Activated CD4-positive, alpha-beta T cell treated with anti-CD3 and anti-CD28 coated beads, Interleukin-2, amount 10 ng/mL, durations not matched to agents 7 days and 5 days (primary cell): ENCODE measurements at places on chromosomes 16 and 17. TPM values are rescaled to one million over a fixed set of nuclear protein-coding genes. Genes with fewer than 3 reads are reported as not detected.

OGFOD3 gene
- total RNA-seq: 23.8 TPM

STAT3 gene
- 114 TPM for total RNA-seq

ZNF598 gene
- 56.5 TPM for total RNA-seq

FOXL1 gene
- total RNA-seq: not detected

ADAM11 gene
- total RNA-seq: 0.25 TPM

SEPTIN1 gene
- total RNA-seq: 383 TPM

KCNJ16 gene
- total RNA-seq: not detected

DNA sequence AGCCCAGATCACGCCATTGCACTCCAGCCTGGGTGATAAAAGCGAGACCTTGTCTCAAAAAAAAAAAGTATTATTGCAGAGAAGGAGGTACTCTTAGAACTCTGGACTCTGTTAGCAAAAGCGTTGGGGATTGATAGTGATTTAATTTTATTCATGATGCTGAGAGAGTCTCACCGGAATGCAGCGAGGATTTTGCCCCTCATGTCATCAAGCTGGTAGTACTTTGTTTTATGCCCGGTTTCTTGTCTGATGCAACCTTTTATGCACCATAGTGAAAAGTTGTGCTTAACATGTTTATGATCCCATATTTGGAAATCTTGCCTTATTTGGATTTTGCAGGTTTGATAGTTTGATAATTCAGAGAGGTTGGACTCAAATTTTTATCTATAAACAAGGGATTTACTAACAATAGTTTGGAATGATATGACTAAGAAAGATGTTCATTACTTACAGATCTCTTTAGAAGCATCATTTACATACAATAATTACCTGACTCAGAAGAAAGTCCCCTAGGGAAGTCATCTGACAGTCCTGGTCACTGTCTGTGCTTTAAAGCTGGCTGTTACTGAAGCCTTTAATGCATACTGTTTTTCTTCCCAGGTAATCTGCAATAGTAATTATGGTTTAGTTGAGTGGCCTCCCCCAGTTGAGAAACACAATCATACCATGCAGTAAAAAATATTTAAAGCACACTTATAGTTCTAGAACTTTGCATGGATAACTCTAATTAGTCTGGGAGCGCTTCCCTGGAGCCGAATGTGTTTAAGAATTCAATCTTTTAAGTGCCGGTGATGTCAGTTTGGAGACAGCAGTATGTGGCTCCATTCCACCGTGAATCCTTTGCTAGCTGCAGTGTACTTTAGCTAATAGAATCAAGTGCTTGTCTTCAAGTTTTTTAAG, 120.9 kb downstream of the PRKCA start:
- DNase-seq: no peak

- DNase-seq: peak; percentile 46
Measured at GRCh38 chr16:56041556-56042140, 149.6 kb upstream of the GNAO1 start.

DNA sequence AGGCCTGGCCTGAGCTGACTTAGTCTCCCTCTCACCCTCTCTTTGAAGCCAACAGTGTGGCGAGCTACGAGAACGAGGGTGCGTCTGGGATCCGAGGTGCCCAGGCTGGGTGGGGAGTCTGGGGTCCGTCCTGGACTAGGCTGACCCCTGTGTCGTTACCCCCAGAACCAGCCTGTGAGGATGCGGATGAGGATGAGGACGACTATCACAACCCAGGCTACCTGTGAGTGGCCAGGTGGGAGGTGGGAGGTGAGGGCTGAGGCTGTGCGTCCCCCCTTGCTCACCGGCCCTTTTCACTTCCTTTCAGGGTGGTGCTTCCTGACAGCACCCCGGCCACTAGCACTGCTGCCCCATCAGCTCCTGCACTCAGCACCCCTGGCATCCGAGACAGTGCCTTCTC, 1.6 kb downstream of the LAT start:
- no peak for DNase-seq

- DNase-seq: no peak
Measured at GRCh38 chr16:61820398-61820797, 215.8 kb downstream of the CDH8 start.

DNA sequence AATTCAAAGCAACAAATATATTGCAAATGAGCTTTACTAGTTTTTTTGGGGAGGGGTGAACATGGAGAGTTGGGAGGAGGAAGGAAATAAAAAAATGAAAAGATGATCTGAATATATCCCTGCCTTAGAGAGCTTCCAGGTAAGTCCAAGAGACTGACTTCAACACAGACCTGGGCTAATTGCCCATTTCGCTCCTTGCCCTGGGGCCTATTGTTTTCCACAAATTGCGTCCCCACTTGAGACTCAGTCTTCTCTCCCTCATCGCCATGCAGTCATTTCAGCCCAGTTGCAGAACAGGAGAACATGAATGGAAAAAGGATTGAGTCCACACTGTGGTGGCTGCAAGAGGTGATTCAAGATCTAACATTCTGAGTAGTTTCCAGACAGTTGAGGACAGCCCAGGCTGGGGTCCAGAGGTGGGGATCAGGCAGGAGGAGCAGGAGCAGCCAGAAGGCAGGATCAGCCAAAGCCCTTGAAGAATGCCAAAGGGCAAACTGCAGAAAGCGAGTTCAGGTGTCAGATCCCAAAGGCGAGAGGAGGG, 21.6 kb upstream of the TOB1 start:
- no peak for DNase-seq

DNA sequence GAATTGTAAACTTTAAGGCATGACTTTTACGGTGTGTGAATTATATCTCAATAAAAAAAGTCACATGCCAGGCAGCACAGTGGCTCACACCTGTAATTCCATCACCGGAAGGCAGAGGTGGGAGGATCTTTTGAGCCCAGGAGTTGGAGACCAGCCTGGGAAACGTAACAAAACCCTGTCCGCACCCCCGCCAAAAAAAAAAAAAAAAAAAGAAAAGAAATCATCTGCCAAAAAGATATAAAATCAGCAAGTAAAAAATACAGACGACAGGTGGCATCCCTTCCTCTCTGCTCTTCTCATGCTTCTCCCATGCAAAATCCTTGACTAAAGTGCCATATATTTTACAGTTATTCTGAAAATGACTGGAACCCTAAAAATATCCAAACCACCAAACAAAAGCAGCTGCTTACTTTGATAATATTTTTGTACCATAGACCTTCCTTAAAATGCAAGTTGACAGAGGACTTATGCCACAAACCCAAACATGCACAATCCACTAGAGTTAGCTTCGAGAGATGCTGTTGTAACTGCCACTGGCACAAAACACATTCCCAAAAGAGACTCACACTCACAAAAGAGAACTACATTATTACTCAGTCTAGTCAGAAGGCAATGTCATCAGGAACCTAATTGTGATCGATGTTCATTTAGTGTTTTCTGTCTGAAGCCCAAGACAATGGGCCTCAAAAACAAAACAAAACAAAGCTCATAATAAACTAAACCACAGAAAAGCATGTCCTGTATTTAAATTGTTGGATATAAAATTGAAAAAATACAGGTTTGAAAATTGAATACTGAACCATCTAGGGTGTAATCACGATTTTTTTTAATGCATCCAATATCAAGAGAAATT, 2.4 kb downstream of the CRLF3 start:
- DNase-seq: no peak

DNA sequence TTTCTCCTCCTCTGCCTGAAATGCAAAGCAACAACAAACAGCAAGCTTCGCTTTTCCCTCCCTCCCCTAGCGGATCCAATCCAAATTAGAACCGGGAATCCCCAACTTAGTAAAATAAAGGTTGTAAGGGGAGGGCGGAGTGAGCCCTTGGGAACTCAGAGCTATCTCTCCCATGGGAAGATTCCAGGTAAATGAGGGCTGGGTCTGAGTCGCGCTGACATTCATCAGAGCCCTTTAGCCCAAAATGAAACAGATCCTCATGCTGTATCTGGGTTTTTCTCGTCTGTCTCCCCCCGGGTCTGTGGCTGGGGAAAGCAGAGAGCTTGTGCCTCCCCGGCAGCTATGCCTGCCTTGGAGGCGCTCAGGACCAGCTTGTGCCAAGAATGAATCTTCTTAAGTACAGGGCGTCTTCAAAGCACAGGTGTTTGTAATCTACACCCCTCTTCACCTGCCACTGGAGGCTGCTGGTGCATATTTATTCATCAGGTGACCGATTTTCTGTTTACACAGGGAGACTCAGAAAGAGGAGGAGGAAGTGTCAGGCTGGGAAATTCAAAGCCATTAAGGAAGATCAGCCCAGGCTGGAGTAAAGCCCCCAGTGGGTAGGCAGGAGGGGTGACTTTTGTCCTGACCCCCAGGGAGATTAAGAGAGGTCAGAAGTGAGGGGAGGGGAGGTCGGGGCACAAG, 55.0 kb upstream of the GSE1 start:
- no peak for DNase-seq

DNA sequence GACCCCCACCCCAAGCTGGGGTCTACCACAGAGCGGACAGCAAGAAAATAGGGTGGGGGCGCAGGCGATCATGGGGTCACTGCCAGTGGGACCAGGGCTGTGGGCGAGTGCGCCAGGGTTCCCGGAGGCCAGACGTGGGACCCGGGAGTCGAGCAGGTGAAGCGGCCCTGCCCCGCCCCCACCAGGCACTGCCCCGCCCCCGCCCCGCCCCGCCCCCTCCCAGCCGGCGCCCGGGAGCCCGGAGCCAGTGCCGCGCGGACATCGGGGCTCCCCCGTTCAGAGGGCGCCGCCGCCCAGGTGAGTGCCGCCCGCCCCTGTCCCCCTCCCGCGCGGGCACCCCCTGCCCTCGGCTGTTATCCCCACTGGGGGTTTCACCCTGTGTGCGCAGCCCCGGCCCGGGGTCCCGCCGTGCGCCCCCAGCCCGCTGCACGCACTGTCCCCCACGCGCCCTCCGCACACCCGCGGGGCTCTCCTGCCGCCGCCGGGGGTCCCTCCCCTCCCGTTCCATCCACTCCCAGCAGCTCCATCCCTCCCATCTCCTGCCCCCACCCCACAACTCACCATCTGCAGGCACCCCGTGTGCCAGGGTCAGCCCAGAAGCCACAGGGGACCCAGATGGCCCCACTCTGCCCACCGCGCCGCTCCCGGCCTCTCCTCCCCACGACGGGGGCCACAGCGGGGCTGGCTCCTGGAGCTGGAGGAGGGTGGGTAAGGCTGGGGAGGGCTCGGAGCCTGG, at the start of gene SSTR5:
SSTR5 (plus strand) TSS at position 222 of the 736 bp plus-strand sequence. CDS start 6,122 bp downstream, outside the sequence.
- no peak for DNase-seq

- no peak for DNase-seq
Measured at GRCh38 chr17:19258371-19258770, 21.2 kb downstream of the EPN2 start.

DNA sequence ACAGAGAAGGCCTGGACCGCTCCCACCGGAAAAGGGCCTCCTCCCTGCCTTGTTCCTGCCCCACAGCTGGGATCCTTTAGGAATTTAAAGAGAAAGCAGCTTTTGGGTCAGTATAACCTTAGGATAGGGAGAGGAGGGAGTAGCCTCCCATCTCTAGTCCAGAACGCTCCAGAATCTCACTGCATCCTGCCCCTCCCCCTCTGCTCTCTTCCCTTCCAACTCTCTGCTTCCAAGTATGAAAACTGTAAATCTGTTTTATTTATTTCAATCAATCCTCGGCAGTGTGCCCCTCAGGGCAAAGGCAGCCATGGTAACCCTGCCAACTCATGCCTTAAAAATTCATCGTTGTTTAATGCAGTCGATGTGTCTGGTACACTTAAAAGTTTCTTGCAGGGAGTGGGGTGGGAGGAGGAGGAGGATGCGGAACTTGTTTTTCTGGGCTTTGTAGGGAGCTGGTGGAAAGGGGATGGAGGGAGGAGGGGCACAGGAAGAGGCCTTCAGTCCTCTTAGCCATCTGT, 21.2 kb upstream of the MTSS2 start:
- no peak for DNase-seq

DNA sequence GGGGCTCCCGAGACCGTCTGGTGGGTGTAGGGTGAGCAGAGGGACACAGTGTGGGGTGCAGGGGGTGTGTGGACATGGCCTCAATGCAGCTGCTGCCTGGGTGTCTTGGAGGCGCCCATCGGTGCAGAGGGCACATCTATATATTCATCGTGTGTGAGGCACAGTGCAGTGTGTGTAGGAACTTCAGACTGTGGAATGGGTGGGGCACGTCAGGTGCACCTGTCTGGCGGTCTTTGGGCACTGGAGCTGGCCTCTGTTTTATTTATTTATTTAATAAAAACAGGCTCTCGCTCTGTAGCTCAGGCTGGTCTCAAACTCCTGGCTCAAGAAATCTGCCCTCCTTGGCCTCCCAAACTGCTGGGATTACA, 16.8 kb downstream of the LASP1 start:
- no peak for DNase-seq

GRCh38 chr17:10316801-10317542, 55.8 kb downstream of the MYH13 start:
- peak; percentile 48 for DNase-seq

DNA sequence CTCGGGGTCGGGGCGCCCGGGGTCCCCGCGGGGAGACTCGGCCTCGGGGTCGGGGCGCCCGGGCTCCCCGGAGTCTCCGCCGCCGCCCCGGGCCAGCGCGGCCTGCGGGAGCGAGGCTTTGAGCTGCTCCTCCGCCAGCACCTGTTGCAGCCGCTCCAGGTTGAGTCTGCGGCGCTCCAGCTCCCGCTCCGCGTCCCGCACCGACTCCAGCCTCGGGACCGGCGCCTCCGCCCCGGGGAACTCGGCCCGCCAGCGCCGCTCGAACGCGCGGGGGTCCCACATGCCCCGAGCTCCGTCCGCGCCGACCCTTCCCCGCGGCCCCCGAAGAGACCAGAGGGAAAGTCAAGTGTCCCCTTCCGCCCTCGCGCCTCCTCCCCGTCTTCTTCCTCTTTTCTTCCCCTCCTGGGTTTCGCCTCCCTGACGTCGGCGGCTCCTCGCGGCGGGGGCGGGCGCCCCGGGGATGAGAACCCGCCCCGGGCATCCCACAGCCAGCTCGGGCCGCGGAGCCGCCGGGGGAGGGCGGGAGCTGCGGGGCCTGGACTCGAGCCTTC, 40.8 kb upstream of the BHLHA9 start:
- DNase-seq: peak; percentile 36

GRCh38 chr16:30977502-30977901, 7.5 kb upstream of the HSD3B7 start:
- peak; percentile 21 for DNase-seq

- no peak for DNase-seq
Measured at GRCh38 chr16:67780847-67781564, 25.4 kb downstream of the RANBP10 start.

DNA sequence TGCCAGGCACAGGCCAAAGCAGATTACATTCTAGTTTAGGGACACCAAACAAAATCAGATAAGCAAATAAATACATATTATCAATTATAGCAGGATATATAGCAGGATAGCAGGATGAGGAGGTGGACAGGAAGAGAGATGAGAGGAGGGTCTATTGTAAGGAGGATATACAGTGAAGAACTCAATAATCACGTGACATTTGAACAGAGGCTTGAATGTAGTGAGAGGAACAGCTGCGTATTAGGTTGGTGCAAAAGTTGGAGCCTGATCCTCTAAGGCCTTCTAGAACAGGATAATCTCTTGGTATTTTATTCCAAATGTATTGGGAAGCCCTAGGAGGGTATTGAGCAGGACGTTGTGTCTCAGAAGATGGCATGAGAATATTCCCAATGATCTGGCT, 136.7 kb downstream of the CYLD start:
- no peak for DNase-seq
